ENCODE measurements at places on chromosomes 16 and 17.
A peak's percentile ranks its signal among the peaks of the same experiment; 100 is the strongest.

DNA sequence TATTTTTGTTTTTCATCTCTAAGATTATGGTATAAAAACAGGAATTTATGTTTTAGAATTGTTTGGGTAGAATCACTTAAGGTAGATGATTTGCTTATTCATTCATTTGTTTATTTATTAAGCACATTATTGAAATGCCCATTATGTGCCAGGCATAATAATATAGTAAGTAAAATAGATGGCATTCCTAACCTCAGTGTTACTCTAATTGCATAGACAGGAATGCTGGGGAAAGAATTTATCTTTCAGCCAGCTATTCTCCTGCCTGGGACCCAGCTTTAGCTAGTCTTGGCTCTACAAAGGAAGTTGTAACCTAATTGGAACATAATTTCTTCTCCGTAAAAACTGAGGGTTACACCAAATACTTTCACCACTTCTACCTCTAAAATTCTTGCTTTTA, 44.6 kb downstream of the NFAT5 start:
- no peak for DNase-seq

DNA sequence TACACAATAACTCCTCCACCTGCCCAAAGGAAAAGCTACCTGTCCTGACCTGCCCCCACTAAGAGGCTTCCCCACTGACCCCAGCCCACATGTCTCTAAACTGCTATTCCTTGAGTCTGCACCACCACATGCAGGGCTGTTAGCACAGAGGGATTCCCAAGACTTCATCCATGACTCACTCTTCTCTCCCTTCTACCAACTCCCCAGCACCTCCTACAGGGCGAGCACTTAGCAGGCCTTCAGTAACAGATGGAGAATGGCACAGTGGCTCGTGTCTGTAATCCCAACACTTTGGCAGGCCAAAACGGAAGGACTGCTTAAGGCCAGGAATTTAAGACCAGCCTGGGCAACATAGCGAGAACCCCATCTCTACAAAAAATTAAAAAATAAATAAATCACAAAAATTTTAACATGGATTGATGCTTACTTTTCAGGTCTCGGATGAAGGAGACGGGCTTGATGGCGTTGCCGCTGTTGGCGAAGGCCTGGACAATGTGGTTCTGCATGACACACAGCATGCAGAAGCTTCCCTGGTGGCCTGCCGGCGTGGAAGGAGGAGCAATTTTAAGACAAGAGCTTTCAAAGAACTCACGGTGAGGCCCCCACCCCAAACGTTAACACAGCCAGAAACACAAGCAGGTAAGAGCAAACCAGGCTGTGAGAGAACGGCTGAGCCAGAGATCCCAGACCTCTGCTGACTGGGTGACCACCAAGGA, 12.0 kb downstream of the USP36 start:
- no peak for DNase-seq

- DNase-seq: no peak
These were observed 811.6 kb upstream of the GOT2 start for GRCh38 chr16:59545721-59546120.

DNA sequence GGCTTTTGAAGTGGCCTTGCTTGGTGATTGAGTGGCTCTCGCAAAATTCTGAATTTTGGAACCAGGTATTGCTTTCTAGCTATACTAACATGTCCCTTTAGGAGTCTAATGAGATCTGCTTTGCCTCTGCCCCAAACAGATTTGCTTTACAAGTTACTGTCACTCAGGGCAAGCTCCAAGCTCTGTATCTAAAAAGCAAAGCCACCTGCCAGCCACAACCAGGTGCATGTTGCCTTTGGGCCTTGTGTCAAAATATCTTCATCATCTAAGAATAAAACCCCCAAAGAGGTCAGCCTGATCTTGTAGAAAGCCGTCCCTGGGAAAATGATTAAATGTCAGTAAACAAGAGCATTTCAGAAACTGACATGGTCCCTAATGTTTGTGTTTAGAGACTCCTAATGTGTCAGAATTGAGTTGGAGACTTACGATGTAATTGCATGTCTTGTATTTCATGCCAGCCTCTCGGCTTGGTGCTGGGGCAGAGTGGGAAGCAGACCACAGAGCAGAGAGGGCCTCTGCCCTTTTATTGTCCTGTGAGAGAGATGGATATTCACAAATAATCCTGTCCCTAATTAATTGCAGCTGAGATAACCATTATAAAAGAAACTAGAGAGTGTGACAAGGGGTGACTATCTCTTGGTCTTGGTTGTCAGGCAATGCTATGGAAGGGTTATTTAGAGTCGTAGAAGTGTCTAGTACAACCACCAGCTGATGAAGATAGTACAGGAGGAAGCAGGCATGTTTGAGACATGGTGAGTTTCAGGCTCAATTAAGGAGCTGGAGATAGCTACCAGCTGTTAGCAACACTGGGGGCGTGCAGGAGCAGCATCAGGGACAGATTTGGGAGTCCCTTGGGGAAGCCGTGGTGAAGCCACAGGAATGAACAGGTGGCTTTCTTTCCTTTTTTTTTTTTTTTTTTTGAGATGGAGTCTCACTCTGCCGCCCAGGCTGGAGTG, 90.7 kb downstream of the PITPNC1 start:
- no peak for DNase-seq

GRCh38 chr16:74607310-74607961, 522 bp upstream of the GLG1 start:
- no peak for DNase-seq

GRCh38 chr16:67223992-67224391, 2.9 kb upstream of the TMEM208 start:
- DNase-seq: no peak

- no peak for DNase-seq
These were observed 11.1 kb upstream of the ABR start for GRCh38 chr17:1190751-1191331.

GRCh38 chr17:17783116-17783824, 53.5 kb downstream of the SREBF1 start:
- DNase-seq: peak; percentile 35

DNA sequence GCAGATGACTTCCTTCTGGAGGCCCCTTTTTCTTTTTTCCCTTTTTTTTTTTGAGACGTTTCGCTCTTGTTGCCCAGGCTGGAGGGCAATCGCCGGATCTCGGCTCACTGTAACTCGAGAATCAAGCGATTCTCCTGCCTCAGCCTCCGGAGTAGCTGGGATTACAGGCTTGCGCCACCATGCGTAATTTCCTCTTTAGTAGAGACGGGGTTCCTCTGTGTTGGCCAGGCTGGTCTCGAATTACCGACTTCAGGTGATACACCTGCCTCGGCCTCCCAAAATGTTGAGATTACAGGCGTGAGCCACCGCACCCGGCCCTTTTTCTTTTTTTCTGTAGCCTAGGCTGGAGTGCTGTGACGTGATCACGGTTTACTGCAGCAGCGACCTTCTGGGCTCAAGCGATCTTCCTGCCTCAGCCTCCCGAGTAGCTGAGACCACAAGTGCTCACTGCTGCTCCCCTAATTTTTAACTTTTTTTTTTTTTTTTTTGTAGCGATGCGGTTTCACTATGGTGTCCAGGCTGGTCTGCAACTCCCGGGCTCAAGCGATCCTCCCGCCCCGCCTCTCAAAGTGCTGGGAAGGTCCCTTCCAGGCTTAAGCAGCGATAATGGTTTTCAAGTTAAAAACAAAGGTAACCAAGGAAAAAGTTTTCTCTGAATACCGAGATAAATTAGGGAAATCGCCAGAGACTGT, 956 bp upstream of the IST1 start:
- no peak for DNase-seq

DNA sequence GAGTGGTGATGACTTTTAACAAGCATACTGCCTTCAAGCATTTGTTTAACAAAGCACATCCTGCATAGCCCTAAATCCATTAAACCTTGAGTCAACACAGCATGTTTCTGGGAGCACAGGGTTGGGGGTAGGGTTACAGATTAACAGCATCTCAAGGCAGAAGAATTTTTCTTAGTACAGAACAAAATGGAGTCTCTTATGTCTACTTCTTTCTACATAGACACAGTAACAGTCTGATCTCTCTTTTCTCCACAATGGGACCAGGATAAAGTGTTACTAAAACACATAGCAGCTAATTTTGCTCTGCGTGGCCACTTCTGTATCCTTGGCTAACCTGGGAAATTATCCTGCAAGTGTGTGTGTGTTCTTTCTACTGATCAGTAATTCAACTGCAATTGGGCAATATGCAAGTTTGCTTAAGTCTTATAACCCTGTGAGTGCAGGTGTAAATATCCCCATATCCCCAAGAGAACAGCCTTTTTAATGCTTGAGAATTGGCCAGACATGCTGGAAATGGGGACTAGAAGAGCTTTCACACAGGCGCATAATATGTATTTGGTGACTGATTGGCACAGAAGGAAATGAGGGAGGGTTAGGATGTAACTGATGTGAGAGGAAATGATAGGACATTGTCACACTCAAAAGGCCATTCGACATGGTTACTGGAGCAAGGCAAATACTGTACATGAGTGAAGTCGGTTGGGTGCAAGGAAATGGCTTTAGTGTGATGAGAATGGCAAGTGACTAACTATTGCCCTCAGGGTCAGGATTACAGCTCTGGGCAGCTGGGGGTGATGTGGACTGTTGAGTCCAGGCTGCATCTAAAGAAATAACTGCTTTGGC, 10.8 kb upstream of the ANKS4B start:
- DNase-seq: no peak

GRCh38 chr17:59332749-59333377, 1.4 kb downstream of the YPEL2 start:
- DNase-seq: no peak

DNA sequence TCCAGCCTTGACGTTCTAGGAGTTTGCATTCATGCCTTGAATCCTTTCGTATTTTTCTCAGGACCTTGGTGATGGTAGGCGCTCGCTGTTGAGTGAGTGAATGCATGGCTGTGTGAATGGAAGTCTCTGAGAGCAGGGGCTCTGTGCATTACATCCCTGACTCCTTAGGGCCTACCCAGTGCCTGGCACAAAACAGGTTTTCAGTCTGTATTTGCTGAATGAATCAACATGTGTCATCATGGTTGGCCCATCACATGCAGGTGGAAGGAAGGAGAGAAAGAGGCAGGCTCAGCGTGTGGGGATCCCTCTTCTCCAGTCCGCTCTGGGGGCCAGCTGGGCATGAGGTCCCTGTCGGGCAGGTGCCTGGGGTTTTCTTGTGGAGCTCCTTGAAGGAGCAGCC, 8.7 kb downstream of the RAP1GAP2 start:
- no peak for DNase-seq

GRCh38 chr17:38702166-38702915, 2.7 kb upstream of the MLLT6 start:
- DNase-seq: peak; percentile 67

Measured in stimulated activated CD8-positive, alpha-beta memory T cell treated with anti-CD3 and anti-CD28 coated beads, Interleukin-2, amount 100 ng/mL, for 48 hours (primary cell).